ENCODE measurements at places on chromosomes 5 and 9.

- no peak for DNase-seq
These were observed 16.6 kb downstream of the OR2V1 start for GRCh38 chr5:181114284-181114843.

DNA sequence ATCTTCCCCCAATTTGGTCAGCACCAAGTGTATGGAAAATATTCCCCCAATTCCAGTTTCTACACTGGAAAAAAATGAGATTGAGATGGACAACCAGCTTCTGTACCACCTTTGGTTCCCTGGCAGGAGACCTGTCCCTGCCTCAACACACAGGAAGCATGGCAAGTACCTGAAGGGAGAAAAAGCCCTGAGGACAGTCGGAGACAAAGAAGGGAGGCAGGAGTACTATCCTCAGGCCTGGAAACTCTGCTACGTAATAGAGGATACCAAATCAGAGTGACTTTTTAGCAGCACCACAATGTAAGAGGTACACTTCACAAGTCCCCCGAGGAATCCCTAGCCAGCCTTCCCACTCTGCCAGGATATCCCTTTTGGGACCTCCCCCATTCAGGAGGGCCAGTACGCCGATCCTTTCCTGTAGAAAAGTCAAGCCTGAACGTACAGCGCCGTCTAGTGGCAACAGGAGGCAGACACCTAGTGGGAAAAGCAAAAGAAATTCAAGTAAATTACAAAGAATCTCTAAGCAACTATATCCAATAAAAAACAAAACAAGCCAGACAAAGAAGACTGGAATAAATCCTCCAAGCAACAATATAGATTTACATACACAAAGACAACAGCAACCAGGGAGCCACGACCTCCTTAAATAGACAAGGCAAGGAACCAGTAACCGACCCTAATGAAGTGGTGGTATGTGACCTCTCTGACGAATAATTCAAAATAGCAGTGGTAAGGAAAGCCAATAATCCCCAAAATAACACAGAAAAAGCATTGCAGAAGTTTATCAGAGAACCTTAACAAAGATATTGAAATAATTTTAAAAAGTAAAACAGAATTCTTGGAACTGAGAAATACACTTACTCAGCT, 63.3 kb upstream of the SLCO6A1 start:
- no peak for DNase-seq

- DNase-seq: no peak
These were observed 68.3 kb upstream of the RGS7BP start for GRCh38 chr5:64437496-64437895.

GRCh38 chr9:132887181-132888120, 8.8 kb downstream of the SPACA9 start:
- no peak for DNase-seq

- no peak for DNase-seq
These were observed 76.9 kb upstream of the CDH6 start for GRCh38 chr5:31116466-31117031.

- no peak for DNase-seq
These were observed 23.1 kb upstream of the SHB start for GRCh38 chr9:38092200-38092524.
